Activated CD4-positive, alpha-beta T cell treated with anti-CD3 and anti-CD28 coated beads, Interleukin-10, Interleukin-2, amounts not matched to agents 100 ng/mL and 50 ng/mL, durations not matched to agents 16 hours and 8 hours (primary cell): ENCODE measurements at places on chromosomes 1 and 21.

DNA sequence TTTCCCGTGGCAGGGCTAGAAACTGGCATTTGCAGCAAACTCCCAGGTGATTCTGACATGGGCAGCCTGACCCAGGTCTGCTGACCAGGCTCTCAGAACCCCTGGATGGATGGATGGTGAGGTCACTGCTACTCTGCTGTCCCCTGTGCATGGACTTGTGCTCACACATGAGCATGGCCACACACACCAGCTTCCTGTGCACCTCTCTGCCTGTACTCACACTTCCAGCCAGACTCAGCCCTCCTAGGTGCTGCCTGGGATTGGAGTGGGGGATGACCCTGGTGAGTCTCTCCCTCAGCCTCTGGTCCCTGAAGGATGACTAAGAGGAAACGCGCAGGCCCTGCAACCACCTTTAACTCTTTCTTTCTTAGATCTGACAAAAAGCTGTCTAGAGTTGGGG, 361.1 kb downstream of the HHAT start:
- DNase-seq: no peak

DNA sequence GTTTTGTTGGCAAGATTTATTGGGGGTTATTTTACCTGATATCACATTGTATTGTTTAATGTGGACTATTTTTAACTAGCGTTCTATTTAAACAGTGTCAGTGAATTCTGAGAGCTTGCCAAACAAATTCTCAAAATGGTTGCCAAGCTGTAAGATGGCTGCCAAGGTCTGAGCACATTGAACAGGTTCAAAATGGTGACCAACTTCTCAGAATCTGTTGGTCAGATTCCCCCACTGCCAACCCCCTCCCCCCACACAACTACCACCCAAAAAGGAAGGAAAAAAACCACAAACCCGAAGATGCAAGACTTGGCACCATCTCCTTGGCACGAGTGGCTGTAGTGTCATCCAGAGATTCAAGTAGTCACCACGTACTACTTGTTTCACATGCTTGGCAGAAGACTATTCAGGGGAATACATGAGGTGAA, 159.1 kb downstream of the NFIA start:
- DNase-seq: no peak

DNA sequence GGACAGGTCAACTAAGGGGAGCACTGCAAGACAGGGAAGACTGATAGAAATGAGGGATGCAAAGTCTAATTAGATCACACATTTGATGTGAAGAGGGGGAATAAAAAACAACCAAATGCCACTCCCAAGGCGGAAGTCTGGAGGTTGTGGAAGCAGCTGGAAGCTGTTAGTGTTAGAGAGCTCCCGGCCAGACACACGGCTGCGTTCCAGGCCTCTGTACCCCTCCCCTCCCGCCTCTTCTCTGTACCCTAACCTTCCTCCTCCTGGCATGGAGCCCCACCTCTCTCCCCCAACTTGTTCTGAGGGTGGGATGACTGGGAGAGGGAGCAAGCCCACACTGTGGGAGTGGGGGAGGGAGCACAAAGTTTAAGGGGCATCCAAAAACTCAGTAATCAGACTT, 67.0 kb downstream of the PLEKHA6 start:
- DNase-seq: no peak

DNA sequence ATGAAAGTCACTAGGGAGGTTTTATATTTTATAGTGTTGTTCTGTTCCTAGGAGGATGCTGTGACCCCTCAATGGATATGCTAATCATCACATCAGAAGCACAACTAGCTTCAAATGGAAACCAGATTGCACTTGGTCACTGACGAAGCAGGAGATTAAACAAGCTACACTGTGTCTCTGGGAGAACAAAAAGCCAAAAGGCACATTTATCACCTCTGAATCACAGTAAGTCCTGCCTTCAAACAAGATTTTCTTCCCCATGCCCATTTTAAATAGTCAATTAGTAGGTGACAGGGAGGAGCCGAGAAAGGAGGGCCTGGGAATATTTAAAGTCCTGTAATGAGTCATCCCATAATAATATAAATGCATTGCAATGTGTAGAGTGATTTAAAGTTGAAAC, 38.1 kb downstream of the RGS2 start:
- DNase-seq: no peak

DNA sequence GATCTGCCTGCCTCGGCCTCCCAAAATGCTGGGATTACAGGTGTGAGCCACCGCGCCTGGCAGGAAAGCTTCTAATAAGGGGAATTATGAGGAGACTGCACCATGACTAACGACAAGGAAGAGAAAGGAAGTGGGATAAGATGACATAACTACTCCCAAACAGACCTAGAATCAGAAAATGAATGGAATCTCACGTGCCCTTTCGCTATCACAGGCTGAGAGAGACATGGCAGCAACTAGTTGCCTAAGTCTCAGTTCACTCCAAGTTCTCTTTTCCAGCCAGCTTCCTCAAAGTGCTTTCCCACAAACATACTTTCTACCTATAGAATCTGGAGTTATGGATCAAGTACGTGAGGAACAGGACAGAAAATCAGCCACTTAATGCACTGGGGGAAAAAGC, 2.0 kb downstream of the PI4KB start:
- DNase-seq: no peak

DNA sequence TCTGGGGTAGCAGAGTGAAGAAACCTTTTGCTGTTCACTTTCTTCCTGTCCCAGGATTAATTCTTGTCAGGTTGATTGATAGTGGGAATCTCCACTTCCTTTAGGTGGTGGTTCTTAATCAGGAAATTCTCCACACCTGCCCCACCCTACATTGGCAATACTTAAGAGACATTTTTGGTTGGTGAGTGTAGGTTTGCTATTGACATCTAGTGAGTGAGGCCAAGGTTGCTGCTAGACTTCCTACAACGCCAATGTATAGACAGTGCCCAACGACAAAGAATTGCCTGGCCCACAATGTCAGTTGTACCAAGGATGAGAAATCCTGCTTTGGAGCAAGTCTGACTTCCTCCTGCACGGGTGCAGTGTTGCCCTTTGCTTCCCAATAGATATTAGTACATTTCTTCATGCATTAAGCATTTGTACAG, 38.5 kb downstream of the MAP3K7CL start:
- no peak for DNase-seq

GRCh38 chr1:43545695-43546387, 15.2 kb downstream of the PTPRF start:
- DNase-seq: peak; percentile 9

DNA sequence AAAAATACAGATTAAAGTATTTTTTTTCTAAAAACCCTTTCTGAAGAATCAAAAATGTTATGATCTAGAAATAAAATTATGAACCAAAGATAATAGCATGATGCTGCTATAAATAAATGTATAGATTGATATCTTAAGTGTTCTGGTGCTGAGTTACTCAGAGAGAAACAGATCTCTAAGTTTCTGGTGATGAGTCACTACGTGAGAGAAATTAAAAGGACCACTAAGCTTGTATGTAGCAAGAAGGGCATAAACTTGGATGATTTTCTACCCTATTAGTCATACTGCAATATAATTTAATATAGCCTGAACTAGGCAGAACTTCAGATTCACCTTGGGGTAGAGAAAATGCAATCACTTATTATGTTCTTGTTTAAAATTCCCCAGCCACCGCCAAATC, 514.8 kb downstream of the AMY1C start:
- no peak for DNase-seq

DNA sequence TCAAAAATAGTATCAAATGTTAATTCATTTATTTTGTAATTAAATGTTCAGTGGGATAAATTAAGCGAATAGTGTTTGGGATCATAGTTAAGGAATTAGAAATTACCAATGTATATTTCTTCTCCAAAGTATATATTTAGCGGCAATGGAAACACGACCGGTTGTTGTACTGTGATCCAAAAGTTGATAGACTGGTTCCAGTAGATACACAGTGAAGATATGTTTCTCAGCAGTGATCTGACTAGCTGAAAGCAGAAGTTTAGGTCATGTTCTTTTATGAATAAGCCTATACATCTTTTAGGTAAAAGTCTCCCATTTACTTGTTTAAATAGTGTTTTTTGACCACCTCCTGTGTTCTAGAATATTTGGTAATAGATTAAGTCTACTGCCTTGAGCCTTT, 8.8 kb downstream of the USP16 start:
- no peak for DNase-seq

- no peak for DNase-seq
Observed at GRCh38 chr1:33443080-33443704, 12.3 kb upstream of the PHC2 start.

DNA sequence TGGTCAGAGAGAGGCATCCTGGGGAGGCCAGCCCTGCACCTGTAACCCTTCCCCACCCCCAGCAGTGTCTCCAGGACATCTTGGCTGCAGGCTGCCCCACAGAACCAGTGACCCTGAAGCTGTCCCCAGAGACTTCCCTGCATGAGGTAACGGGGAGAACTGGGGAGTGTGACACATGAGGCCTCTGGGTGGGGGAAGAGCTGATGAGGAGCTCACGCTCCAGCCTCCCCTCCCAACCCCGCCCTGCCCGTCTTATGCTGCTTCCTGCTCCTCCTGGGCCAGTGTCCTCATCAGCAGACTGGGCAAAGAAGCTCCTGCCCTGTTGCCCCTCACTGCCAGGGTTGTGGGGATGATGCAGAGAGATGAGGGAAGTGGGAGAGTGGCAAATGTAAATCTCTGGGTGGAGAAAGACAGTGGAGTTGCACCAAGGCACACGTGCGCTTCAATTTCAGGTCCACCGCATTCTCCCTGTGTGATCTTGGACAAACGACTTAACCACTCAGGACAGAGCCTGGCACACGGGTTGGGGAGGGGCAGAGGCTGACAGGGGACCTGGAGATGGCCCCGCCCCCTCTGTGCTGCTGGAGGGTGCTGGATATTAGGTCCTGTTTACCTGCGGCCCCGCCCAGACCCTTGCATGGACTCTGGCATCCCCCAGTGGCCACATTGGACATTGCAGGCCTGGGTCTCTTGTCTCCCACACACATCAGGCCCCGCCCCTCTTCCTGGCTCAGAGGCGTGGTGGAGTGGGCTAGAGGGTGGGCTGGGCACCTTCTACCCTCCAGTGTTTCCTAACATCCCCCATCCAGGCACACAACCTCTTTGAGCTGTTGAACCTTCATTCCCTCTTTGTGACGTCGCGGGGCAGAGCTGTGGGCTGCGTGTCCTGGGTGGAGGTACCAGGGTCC, 12.3 kb downstream of the CLCNKB start:
- DNase-seq: peak; percentile 89

- no peak for DNase-seq
Observed at GRCh38 chr1:42926235-42926878, 32.3 kb downstream of the SLC2A1 start.

DNA sequence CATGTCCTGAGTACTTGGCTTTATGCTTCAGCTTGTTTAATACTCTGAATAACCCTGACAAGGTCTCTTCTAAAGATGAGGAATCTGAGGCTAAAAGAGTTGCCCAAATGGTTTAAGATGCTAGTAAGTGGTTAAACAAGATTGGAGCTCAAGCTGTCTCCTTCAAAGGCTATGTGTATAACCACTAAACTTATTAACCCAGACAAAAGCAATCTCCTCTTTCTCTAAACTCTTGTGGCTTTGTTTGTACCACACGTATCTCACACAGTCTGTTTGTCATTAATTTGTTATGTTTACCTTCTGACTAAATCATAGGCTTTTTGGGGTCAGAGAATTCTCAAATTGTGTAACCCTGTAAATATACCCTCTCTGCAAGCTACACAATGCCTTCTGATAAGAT, 89.9 kb downstream of the HMCN1 start:
- no peak for DNase-seq

- DNase-seq: no peak
Observed at GRCh38 chr1:240597153-240597745, 14.7 kb downstream of the GREM2 start.

GRCh38 chr1:119768778-119769177, at the start of gene HMGCS2:
Gene HMGCS2 (minus strand): TSS chr1:119768905. CDS start chr1:119768844, 61 bp downstream.
- no peak for DNase-seq

GRCh38 chr1:232629250-232630046, 485 bp downstream of the SIPA1L2 start:
- peak; percentile 10 for DNase-seq

- no peak for DNase-seq
Observed at GRCh38 chr1:178500936-178501554, 4.3 kb upstream of the CLEC20A start.

- DNase-seq: no peak
Observed at GRCh38 chr1:4786055-4786454, 131.6 kb downstream of the AJAP1 start.

DNA sequence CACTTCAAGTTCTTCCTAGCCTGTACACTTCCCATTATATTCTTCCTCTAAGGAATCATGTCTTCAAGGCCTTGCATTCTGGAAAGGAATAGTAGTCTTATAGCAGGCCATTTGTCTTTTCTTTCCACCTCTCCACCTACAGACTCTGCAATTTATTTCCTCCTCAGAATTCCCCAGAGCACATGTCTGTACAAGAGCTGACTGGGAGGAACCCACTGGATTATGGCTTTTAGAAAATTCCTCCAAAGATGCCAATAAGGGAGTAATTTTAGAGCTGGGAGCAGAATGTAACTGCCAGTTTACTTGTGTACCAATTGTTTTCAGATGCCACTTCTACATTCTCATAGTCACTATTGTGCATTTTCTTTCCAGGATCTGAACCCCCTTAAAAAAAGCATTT, 3.4 kb upstream of the PSMG1 start:
- no peak for DNase-seq

GRCh38 chr1:202658769-202659168, 51.5 kb downstream of the SYT2 start:
- no peak for DNase-seq

DNA sequence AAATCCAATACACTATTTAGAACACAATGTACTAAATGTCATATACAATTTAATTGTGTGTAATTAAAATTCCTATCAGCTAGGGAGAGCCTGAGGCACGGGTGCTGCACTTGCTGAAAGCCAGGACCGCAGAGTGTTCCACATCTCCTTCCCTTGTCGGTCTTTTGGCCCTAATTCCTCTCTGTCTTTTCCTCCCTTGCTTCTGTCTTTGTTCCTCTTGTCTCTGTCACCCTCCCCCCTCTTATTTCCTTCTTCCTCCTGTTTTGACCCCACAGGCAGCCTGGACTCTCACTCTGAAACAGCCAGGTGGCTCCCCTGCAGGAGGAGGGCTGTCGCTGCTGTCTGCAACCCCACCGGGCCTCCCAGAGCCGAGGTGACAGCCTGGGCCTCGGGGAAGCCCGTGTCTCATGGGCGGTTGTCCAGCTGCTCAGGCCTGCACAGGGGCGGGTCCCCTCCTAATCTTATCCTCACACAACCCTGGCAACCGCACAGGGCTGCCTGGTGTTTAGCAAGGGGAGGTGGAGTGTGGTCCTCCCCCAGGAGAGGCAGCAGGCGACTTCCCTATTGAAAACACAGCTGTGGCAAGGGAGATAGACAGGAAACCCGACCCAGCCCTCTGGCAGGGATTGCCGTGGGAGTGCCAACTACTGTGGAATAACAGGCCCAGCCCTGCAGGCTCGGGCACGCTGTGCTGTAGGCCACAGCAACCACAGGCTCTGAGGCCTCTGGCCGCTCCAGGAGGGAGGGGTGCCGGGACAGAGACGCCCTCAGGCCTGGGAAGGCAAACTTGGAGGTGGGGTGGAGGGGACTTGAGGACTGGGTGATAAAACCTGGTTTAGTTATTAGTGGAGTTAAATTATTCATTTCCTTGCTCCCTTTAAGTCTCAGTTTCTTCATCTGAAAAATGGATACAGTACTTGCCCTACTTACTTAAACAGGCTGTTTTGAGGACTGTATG, 68.8 kb upstream of the WDR26 start:
- DNase-seq: peak; percentile 73
